Hippocampal formation (tissue), 2 donors: ENCODE measurements at places on chromosomes 13 and 19.

- no peak for DNase-seq
Measured at GRCh38 chr13:64428196-64428595, 2801.9 kb downstream of the PCDH9 start.

DNA sequence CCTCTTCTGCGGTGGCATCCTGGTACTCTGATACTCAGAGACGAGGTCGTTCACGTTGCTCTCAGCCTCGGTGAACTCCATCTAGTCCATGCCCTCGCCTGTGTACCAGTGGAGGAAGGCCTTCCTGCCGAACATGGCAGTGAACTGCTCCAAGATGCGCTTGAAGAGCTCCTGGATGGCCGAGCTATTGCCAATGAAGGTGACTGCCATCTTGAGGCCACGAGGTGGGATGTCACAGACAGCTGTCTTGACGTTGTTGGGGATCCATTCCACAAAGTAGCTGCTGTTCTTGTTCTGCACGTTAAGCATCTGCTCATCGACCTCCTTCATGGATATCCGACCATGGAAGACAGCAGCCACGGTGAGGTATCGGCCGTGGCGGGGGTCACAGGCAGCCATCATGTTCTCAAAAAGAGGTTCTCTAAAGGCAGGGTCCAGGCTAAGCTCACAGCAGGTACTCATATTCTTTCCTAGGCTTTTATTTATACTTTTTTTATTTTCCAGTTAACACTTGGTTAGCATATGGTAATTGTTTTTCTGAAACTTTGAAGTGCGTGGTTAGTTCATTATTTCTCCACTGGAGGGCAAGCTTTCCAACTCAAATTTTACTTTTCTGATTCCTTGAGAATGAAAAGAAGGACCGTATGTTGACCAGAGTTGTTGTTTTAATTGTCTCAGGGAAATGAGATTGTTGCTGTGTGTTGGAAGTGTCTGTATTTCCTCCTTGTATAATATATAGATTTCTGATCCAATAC, 72.4 kb upstream of the RGCC start:
- DNase-seq: no peak

DNA sequence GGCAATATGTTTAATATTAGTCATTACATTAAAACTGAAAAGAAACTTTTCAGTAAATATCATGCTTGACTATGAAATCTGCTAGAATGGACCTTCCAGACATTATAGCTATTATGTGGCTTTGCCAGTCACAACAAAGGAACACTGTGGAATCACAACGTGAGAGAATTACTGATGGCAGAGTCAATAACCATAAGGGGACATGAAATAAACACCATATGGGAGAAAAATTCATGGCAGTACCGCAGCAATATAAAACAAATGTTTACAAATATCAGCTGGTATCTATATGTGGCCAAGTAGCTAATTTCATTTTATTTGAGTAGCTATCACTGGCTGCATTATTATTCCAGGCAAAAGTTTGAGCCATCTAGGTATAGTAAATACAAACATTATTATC, 1818.6 kb downstream of the PCDH9 start:
- no peak for DNase-seq

DNA sequence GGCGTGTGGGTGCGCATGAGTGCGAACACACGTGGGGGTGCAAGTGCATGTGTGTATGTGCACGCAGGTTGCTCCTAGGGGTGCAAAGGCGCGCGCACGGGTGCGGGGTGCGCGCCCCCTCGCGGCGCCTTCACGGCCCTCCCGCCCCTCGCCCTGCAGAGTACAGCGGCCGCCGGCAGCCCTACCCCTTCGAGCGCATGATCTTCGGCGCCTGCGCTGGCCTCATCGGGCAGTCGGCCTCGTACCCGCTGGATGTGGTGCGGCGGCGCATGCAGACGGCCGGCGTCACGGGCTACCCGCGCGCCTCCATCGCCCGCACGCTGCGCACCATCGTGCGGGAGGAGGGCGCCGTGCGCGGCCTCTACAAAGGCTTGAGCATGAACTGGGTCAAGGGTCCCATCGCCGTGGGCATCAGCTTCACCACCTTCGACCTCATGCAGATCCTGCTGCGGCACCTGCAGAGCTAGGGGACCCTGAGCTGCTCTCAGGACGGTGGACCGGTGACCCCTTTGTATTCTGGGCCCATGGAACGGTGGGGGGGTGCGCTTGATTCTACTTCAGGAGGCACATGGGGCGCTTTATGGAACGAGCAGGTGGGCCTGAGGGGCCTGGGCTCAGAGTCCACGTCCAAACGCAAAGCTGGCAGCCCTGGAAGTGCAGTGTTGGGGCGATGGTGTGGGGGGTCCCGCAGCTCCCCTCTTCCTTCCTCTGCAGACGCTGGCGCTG, 27.7 kb downstream of the TMEM161A start:
- DNase-seq: no peak

GRCh38 chr13:105625691-105626090, 909.8 kb downstream of the EFNB2 start:
- no peak for DNase-seq

DNA sequence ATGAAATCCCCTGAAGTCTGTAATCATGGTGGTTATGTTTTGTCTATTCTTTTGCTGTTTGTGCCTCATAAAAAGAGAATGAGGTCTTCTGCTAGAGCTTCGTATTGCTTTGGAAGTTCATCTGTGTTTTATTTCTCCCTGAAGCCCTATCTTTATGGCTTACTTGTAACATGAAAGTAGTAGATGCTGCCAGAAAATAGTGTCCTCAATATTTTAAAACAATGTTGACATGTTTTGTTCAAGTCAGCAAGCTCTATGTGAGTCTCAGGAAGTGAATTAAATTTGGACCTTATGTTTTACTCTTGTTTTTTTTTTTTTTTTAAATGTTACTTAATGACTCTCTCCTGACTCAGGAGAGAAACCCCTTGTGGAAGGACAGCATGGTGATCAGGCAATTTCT, 130.5 kb downstream of the B3GLCT start:
- no peak for DNase-seq

GRCh38 chr19:38134540-38135149, 89.4 kb downstream of the DPF1 start:
- DNase-seq: no peak

DNA sequence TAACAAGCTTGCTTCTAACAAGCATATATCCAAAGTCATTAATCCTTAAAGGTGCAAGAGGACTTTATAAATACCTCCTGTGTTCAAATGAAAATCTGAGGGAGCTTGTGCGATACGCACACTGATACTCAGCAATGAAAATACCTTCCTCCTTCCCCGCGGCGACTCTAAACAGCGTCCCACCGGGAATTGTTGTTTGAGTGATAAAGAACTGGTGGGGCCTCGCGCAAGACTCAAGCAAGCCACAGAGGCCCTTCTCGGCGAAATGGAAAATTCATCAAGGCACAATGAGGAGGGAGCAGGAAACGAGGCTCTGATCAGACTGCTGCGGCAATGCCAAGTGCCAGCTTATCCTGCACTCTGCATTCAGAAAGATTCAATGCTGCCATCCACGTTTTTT, 126.7 kb downstream of the ABCC4 start:
- no peak for DNase-seq

DNA sequence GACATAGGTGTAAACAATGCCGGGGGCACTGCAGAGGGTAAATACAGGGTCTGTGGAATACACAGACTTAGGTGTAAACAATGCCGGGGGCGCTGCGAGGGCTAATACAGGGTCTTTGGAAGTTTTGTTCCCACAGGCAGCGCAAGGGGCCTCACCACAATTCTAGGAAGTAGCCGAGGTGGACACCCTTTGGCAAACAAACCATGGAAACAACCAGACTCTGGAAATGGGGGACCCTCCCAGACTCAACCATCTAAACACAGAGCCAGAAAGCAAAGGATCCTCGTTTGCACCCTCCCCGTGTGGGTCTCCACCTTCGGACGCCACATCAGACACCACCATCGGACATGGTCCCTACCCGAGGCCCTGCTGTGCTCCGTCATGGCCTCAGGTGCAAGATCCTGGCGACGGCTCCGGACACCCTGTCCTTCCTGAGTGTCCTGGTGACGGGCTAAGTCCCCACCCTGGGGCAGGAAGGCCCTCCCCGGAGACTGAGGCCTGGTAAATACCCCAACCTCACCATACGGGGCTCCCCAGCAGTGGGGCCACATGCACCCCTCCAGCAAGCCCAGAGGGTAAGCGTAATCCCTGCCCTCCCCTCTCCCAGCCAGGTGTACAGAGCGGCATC, 16.7 kb upstream of the PLPP2 start:
- no peak for DNase-seq
